ENCODE measurements at places on chromosomes 1 and 21. TPM values are rescaled to one million over a fixed set of nuclear protein-coding genes. Genes with fewer than 3 reads are reported as not detected.

DNA sequence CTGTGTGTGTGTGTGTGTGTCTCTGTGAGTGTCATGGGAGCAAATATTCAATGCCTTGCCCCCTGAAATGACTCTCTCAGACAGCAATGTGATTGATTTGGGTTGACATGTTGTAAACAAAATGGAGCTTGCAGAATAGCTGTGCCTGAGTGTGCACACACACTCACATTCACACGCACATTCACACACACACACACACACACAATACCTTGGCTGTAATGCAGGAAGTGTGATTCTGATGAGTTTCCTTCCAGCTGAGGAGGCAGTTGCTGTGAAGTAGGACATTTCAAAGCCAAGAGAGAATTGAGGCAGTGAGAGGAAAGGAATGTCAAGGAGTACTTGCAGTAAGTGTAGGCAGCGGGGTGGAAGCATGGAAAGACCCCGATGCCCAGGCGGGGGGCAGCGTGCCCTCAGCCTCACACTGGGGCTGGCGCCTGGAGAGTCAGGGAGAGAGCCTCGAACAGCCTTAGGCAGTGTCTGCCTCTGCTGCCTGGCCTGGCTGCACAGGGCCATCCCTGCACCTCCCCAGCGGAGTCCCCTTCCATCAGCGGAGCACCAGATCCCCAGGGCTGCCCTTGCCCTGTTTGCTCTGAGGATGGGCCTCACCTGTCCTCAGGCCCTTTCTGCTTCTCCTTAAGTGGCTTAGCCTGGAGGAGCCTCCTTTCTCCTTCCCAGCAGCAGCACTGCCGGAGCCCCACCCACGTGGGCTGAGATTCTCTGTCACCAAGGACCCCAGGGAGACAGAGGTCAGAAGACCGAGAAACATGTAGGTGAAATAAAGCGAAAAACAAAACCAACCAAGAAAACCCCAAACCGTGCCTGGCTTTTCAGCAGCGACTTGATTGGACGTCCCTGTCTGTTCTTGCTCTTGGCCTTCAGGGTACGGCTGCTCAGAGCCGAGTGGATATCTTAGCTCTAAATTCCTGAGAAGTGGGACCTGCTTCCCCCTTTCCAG lies 9.2 kb downstream of the VASH2 start:
- no peak for DNase-seq

RGS8 gene
- not detected for total RNA-seq

- no peak for DNase-seq
Observed at GRCh38 chr1:43101061-43101460, 71.0 kb downstream of the EBNA1BP2 start.

DNA sequence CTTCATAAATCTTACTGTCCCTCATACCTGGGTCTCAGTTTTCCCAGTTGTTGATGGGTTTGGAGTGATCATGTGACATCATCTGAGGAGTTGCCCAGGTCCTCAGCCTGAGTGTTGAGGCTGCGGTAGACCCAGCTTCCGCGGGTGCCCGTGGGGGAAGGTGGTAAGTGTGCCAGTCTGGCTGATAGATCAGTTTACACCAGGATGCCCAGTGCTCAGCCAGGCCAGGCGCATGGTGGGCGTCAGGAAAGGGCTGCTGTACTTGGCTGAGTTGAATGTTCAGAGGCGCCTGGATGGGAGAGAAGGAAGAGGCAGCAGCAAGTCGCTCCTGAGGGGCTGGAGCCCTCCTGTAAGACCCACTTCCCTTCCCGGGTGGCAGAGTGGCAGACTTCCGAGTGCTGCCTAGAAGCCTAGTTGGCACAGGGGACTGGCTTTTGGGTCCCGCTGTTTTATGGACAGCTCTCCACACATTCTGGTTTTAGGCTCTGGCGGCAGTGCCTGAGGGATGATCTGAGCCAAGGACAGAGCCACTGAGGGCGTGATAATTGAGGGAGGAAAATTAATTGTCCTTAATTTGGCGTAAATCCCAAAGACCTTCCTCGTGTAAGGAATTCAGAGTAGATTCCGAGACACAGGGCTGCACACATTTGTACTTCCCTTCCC lies 35.8 kb downstream of the PTPRF start:
- no peak for DNase-seq

GRCh38 chr1:52249831-52250230 lies 107.9 kb downstream of the ZFYVE9 start:
- no peak for DNase-seq

- no peak for DNase-seq
Observed at GRCh38 chr1:20037877-20038276, 32.1 kb upstream of the PLA2G5 start.

TIE1 gene
- 0.81 TPM for total RNA-seq

- no peak for DNase-seq
Observed at GRCh38 chr1:115462566-115463076, 124.6 kb upstream of the NGF start.

S100A7A gene
- total RNA-seq: not detected

- DNase-seq: no peak
Observed at GRCh38 chr21:34595457-34595856, 19.5 kb downstream of the RCAN1 start.

DNA sequence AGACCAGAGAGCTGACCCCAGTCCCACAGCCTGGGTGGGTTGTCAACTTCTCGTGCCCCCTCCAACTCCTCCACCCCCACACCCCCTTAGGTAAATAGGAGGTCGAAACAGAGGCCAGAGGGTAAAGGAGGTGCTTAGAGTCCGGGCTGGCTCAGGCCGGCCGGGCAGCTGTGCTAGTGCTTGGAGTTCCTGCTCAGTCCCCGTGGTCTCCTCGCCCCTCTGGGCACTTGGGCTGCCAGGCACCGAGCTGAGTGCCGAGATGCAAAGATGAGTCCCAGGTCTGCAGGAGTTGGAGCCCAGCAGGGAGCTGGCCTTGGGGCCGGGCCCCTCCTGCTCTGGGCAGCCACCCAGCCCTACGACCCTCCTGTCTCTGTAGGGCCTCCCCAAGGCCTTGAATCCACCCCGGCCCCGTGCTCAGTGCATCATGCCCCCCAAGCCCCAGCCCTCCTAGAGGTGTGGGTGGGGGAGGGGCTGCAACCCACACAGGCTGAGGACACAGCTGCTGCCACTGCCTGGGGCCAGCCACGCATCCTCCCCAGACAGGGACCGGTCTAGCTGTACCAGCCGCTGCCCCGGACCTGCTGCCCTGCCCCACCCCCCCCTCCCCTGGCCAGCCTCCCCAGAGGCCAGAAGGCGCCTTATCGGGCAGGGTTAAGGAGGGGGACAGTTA lies 1.9 kb downstream of the SMIM1 start:
- DNase-seq: no peak

RNF186 gene
- not detected for total RNA-seq

DNA sequence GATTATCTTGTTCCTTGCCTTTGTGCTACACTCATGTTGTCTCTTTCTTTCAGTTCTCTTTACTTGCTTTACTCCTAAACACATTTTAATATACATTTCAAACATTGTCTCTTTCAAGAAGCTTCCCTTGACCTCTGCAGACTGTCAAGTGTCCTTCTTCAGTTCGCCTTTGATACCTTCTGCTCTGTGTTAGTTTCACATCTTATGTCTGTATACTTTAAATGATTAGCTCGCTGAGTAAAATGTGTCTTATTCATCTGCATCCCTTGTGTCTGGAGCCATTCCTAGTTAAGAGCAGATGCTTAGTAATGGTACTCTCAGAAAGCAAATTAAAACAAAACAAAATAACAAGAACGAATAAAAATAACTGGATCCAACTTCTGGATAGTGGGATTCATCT lies 303.3 kb downstream of the S1PR1 start:
- no peak for DNase-seq

DNA sequence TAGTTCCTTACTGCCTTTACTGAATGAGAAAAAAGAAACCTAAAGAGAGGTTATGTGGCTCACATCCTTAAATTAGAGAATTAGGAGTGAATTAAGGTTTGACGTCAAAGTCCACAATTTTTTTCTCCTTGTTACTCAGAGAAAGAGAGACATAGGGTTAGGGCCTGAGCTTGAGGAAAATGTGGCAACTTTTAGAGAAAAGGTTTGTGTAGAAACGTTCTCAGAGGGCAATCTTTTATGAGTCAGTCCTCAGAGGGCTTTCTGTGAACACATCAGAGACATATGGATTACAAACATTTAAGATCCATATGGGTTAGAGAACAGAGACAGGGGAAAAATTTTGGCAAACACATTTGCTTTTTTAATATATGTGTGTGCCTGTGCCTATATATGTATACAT lies 242.8 kb downstream of the TGFB2 start:
- no peak for DNase-seq

DNA sequence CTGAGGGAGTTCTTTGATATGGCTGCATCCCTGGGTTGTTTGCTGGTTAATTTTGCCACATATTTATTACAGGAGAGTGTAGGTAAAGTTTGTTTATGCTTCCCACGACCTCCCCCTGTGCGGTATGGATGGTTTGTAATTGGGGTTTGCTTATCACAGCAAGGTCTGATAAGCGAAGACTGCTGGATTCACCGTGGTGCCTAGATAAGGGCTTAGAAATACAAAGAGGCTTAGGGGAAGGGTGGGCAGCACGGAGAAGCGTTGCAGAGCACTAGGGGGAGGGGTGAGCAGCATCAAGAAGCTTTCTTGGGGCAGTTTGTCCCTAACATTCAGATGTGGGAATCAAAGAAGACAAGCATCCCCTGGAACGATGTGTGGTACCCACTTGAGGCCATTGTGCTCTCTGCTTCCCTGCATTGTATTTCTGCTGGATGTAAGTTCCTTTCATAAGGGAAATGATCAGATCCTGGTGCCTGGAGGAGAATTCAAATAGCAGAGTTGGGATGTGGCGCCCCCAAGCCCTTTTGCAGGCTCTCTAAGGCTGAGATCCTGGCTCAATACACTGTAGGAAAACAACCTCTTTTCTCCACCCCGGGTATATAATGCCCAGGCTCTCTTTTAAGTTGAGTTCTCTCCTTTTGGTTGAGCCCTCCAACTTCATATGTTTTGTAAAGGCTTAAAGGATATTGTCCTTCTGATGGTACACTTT lies 598.1 kb upstream of the ADGRL4 start:
- DNase-seq: no peak

PLA2G4A gene
- total RNA-seq: 74.7 TPM

DNA sequence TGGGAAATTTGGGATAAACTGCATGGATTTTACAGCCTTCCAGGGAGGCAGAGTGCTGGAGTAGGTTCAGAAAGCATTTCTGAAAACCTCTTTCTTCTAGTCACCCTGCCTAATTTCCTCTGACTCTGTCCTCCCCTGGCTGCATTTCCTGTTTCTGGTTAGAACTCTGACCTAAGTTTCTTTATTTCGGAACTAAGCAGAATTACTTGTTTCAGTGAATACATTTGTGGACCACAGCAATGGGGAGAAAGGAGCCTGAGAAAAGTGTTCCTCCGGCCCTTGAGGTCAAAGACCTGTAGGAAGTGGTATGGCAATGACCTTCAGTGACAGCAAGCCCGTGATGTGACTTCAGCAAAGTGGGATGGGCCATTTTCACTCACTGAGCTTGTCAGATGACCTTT lies 173.4 kb upstream of the RUNX1 start:
- no peak for DNase-seq

PDZK1 gene
- not detected for total RNA-seq

GRCh38 chr21:37562920-37563640 lies 196.5 kb downstream of the DYRK1A start:
- no peak for DNase-seq

GRCh38 chr1:182869241-182869666 lies 30.1 kb downstream of the DHX9 start:
- no peak for DNase-seq

GRCh38 chr1:178151831-178152230 lies 57.9 kb downstream of the RASAL2 start:
- no peak for DNase-seq

DNA sequence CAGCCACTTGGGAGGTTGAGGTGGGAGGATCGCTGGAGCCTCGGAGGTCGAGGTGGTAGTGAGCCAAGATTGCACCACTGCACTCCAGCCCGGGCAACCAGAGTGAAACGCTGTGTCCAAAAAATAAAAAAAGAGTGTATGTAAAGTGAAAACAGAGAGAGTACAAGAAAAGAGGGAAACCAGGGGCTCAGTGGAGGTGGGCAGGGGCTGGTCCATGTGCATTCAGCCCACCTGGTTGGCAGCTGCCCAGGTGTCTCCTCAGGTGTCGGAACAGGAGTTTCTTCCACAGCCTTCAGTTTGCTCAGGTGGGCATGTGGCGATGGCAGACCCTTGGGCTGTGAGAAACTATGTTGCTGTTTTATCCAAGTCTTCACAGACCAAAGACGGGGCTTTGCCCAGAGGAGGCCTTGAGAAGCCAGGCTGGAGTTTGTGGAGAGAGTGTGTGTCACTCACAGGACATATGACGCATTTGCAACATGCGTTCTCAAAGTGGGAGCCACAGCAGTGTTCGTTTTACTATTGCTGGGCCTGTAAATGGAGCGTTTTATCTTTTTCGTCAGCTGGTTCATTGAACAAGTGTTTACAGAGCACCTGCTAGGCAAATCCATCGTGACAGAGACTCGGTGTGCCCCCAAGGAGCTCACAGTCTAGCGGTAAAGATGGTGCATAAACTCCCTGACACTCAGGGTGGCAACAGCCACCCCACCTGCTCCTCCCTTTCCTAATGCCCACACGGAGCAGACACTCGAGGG lies 22.4 kb upstream of the SAMD11 start:
- DNase-seq: no peak

MARK1 gene
- total RNA-seq: 1.3 TPM

DNA sequence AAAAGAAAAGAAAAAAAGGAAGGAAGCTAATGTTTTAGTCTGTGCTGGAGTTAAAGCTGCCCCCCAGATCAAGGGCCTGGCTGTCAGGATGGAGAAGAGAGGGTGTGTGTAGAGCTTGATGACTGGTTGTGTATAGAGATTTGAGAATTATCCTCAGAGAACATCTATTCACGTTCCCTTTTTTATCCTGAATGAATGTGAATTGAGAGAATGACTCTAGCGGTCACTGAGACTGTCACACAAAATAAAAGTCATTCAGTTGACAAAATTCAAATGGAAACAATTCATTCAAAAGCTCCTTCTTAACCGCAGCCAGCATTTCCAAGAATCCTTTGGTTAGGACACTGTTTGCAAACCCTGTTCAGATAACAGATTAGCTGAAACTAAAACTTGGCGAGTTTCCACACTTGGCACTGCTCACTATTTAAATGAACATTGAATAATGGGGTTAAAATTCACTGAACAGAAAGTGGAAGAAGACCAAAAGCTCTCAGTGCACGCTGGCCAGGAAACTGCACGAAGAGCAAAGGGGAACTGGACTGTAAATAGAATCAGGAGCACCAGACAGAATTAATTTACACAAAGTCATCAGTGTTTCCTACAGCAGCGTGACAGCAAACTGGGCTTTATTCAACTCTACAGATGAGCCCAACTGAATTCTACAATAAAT lies 13.6 kb upstream of the FAM89A start:
- peak; percentile 92 for DNase-seq

DNA sequence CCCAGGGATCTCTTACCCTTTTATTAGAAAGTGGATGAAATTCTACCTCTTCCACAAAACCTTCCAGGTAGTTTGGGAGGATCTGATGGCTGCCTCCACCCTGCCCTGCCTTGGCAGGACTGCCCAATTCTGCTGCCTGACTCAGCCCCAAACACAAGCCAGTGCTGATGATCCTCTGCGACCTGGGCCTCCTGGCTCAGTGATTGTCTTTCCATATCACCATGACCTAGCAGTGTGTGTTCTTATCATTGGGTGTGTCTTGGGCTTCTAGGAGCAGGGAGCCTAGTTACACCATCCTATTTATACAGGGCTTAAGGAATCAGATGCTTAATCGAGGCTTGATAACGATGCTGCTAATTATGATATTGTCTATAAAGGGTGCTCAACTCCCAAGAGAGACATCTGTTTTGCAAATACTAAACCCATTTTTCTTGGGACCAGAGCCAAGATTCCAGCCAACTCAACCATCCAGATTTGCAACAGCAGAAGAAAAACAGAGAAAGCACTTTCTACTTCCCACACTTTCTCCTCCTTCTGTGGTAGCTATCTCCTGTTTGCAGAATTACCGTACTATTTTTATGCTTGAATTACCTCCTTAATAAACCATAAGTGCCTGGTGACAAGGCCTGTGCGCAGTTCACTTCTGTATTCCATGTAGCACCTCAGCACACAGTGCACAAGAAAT lies 36.5 kb upstream of the KIF21B start:
- peak; percentile 7 for DNase-seq
